ENCODE measurements at places on chromosomes 11 and 22.

DNA sequence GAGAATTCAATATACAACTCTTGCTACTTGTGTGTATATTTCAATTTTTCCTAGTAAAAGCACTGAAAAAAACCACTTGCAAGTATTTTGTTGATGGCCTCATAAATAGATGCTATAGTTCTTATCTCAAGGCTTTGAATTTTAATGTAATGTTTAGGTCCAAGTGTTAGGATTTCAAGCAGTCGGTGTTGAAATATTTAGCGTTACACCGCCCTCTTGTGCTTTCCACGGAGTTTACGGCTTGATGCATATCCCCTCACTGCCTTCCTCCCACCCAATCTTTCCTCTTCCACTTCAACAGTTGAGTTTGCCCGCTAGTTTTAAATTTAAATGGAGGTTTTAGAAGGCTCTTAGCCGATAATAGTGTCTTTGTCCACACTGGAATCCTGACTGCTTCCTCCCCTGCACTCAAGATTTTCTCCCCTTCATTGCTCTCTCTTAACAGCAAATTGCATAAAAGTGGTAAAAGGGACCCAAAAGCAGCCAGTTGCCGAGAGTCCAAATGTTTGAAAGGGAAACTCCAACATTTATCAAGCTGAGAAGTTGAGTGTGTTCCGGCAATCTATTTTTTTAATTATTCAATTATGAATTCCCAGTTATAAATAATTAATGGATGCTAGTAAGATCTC, 25.9 kb upstream of the HTATIP2 start:
- no peak for DNase-seq

DNA sequence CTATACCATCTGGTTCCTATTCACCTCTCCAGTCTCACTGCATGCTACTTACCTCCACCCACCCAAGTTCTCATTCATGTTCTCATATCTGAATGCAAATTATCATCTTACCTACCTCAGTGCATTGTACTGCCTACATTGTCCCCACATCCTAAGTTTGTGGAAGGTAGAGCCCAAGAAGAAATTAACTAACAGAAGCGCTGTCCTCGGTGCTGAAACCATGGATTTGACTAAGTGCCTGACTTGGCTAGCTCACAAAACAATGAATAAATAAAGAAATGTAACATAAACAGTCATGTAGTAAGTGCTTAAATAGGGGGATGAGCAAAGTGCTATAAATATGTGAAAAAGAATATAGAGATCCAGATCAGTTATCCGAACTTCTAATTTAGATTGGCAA, 63.2 kb downstream of the GRIA4 start:
- DNase-seq, result no peak

- DNase-seq, result no peak
These were observed 38.8 kb downstream of the FBLN1 start for GRCh38 chr22:45541382-45541979.

DNA sequence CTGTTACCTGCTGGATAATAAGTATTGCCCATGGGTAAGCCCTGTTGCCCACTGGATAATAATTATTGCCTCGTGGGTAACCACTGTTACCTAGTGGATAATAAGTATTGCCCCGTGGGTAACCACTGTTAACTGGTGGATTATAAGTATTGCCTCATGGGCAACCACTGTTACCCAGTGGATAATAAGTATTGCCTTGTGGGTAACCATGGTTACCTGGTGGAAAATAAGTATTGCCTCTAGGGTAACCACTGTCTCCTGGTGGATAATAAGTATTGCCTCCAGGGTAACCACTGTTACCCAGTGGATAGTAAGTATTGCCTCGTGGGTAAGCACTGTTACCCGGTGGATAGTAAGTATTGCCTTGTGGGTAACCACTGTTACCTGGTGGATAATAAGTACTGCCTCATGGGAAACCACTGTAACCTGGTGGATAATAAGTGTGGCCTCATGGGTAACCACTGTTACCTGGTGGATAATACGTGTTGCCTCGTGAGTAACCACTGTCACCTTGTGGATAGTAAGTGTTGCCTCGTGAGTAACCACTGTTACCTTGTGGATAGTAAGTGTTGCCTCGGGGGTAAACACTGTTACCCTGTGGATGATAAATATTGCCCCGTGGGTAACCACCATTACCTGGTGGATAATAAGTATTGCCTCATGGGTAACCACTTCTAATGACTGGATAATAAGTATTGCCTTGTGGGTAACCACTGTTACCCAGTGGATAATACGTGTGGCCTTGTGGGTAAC, 29.0 kb upstream of the NXPE4 start:
- no peak for DNase-seq

DNA sequence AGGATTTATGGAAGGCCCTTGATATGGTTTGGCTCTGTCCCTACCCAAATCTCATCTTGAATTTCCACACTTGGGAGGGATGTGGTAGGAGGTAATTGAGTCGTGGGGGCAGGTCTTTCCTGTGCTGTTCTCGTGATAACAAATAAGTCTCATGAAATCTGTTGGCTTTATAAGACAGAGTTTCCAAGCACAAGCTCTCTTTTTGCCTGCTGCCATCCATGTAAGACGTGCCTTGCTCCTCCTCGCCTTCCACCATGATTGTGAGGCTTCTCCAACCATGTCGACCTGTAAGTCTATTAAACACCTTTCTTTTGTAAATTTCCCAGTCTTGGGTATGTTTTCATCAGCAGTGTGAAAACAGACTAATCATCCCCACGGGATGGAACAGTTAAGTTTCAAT, 557.2 kb upstream of the ISX start:
- DNase-seq, result no peak

GRCh38 chr22:33835265-33835664, 85.0 kb downstream of the LARGE1 start:
- no peak for DNase-seq

DNA sequence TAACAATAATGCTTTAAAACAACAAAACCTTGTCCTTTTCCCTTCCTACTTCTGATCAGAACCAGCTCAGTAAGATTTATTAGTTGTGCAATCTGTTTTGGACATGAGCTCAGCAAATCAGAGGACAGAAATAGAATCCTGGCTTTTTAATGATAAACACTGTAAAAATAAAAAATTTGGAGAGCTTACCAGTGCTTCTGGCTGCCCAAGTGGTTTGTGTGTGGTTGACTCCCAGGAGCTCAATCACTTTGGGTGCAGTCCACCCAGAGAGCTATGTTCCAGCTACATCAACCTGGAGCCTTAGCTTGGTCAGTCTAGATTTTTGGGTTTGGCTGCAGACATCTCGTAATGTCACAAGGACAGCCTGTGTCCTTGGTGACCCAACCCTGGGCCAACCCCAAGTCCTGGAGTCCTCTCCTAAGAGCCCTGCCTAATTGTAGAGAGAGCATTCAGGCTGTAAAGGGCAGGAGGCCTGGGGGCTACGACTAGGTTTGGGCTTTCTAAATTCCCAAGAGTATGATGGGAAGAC, 28.5 kb downstream of the CD44 start:
- DNase-seq, result no peak

GRCh38 chr11:14589421-14589820, 54.2 kb upstream of the PDE3B start:
- no peak for DNase-seq

DNA sequence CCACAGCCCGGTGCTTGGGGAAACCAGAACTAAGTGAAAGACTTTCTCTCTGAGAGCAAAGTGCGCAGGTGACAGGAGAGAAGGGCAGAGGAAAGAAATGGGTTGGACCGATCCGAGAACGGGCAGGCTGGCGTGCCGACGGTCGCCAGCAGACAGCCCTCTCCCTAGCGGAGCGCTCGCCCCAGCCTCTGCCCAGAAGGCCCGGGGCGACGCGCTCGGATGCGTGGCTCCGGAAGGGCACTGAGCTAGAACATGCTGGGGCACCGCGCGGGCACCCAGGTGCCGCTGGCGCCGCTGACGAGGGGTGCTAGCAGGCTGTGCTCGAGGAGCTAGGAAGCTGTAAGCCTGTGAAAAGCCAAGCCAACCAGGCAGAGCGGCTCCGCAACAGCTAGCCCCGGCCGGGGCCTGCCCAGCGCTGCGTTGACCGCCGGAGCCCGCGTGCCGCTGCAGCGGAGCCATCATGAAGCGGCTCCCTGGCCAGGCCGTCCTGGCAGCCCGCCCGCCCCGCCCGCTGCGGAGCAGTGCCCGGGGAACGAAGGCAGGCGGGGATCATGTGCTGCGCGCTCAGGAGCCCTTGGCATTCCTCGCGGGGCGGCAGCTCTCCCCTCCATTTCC, 22.1 kb upstream of the RRAS2 start:
- DNase-seq, result peak; percentile 24

DNA sequence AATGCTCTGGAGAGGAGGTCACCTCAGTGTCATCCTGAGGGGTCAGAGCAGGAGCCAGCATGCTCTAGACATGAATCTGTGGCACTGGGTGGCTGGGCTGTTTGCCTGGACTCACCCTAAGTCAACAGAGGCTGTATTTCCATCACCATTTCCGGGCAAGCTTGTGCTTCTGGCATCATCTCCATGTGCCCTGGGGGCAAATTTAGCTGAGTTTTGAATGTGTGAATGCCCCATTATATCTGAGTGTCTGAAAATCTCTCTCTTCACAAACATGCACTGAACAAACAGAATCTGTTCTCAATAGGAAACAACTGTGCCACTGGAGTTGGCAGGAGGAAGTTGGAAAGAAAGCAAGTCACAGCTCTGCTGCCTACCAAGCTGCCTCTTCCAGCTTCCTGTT, 356.2 kb downstream of the GRM5 start:
- DNase-seq, result no peak

DNA sequence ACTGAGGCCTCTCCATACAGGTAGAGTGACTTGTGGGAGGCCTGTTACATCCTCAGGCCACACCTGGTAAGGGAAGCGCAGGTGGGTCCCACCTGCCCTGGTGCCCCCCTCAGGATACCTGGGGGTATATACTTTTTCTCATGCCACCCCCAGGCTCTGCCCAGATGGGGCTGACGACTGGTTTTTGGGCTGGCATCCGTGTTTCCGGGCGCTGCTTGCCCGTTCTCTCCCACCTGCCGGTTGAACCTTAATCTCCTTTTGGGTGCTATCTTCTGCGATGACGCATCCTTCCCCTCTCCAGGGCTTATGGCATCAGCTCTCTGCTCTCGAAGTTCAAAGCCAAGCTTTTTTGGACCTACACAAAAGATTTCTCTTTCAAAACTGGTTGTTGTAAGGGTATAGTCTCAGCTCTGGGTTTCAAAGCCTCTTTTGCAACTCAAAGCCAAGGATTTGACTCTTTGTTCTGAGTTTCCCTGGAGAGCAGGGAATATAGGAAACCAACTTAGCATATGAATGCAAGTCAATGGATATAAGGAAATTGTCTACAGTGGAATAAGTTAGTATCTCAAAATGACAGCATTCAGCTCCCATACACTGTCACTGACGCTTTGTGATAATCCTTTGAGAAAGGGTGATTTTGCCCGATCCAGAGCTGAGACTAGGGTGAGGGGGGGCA, 8.6 kb upstream of the LRRC10B start:
- DNase-seq, result no peak

GRCh38 chr11:46976182-46976854, 39.8 kb downstream of the CSTPP1 start:
- no peak for DNase-seq

- no peak for DNase-seq
These were observed 10.2 kb downstream of the SIRT3 start for GRCh38 chr11:225734-226453.

Data from CD4-positive, alpha-beta T cell treated with Interleukin-4 for 4 hours (primary cell).